Naive thymus-derived CD8-positive, alpha-beta T cell (primary cell): ENCODE measurements at places on chromosomes 12 and 14. TPM values are rescaled to one million over a fixed set of nuclear protein-coding genes. Genes with fewer than 3 reads are reported as not detected.

GPR84 gene
- total RNA-seq, result not detected

GRCh38 chr14:68977718-68978171 lies 1.4 kb downstream of the ACTN1 start:
- DNase-seq, result no peak

GRCh38 chr14:68695326-68695768 lies 97.5 kb downstream of the ZFP36L1 start:
- DNase-seq, result no peak

A2ML1 gene
- total RNA-seq, result not detected

GRCh38 chr12:49783917-49784676 lies 42.7 kb downstream of the TMBIM6 start:
- no peak for DNase-seq
